Frontal cortex (tissue), 4 donors: ENCODE measurements at places on chromosomes 12 and 14. TPM values are rescaled to one million over a fixed set of nuclear protein-coding genes. Genes with fewer than 3 reads are reported as not detected.

Gene LYZ
- 4.9 TPM for total RNA-seq

Gene EGLN3
- total RNA-seq = 9.0 TPM

DNA sequence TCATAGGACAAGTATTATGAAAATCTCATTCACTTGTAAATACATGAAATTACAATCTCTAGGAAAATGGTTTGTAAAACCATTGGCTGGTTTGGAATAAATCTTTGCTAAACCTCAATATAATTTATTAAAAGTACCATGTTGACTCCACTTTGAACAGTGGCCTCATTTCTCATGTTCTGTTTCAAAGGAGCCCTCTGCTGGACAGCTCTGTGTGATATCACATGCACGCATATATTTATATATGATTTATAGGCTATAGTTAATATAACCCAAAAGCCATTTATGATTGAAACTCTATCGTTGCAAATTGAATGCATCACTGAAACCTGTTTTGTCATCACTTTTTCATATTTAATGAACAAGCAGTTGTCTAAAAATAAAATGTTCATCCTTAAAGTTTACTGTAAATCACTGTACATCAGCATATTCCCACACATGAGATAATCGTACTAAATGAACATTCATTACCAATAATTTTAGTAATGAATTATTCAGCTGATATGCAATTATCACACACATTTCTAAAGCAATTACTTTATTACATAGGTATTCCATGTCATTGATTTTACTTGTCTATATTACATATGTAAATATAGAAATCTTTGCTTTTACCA is 493.8 kb downstream of the NPAS3 start:
- DNase-seq = no peak

DNA sequence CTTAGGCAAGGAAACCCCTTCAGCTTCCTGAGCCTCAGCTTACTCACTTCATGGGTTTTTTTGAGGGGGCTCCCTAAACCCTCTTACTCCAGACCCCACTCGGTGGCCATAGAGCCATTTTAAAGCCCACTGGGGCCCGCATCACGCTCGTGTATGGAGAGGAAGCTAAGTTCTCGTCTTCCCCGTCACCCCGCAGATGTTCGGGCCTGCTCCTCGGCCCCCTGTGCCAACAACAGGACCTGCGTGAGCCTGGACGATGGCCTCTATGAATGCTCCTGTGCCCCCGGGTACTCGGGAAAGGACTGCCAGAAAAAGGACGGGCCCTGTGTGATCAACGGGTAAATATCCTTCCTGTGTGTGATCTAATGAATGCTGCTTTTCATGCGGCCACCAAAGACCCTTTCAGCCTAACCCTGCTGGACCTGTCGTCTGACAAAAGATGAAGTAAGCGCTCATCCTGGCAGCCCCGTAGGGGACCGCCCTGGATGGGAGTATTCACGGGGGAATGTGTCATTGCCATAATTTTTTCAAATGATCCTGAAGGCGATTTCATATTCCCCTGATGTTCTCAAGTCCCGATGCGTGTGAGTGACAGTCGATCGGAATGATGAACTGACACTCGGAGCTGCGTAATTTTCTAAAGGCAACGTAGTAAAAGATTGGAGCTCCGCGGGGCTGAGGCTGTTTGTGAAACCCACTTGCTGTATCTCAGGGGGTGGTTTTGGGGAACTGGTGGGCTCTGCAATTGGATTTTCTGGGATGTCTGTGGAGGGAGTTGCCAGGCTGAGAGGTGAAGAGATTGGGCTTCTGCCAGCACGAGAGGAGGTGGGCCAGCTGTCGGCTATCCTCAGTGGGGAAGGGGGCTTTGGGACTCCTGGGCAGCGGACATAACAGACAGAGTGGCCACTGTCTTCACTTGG is 5.4 kb downstream of the DLK1 start:
- no peak for DNase-seq

DNA sequence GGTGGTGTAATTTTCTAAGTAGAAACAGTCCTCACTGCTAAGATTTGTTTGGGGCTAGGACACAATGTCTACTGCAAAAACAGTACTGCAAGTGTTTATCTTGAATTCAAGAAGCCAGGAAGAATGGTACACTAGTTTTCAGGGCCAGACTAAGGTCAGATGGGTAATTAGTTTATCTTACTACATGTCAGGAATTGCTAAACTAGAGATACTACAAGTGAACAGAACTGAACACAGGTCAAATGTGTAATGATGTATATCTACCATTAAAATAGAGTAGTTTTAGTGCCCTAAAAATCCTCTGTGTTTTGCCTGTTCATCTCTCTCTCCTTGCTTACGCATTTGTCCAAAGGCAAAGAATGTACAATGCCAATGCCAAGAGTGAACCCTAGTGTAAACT is 2.3 kb upstream of the RPL41 start:
- DNase-seq = no peak

DNA sequence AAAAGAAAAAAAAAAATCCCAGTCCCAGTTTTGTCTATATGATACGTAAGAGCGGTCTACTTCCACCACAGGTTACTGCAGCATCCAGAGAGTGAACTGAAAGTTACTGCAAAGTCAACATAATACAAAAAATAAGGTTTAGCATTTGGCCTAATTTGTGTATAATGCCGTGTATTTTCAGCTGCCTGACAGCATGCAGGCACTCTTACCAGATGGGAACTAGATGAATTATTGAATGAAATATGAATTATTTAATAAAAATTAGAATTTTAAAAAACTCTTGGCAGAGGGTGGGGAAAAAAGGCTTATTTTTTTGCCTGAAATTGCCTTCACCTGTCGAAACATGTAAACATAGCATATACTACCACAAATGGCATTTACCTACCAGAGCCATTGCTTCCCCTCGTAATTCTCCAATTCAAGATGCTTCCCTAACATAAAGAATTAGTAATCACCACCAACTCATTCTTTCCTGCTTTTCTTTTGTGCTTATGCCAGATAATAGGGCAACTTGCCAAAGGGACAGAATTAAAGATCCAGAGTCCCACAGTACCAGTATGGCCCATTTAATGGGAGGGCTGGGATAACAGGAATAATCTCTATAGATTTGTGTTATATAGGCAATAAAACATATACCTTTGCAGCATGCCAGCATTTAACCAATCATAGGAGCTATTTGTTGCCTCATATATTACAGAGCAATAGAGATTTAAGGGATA is 31.1 kb downstream of the ATF7 start:
- no peak for DNase-seq

- no peak for DNase-seq
Observed at GRCh38 chr12:38151991-38152700, 164.4 kb upstream of the ALG10B start.

DNA sequence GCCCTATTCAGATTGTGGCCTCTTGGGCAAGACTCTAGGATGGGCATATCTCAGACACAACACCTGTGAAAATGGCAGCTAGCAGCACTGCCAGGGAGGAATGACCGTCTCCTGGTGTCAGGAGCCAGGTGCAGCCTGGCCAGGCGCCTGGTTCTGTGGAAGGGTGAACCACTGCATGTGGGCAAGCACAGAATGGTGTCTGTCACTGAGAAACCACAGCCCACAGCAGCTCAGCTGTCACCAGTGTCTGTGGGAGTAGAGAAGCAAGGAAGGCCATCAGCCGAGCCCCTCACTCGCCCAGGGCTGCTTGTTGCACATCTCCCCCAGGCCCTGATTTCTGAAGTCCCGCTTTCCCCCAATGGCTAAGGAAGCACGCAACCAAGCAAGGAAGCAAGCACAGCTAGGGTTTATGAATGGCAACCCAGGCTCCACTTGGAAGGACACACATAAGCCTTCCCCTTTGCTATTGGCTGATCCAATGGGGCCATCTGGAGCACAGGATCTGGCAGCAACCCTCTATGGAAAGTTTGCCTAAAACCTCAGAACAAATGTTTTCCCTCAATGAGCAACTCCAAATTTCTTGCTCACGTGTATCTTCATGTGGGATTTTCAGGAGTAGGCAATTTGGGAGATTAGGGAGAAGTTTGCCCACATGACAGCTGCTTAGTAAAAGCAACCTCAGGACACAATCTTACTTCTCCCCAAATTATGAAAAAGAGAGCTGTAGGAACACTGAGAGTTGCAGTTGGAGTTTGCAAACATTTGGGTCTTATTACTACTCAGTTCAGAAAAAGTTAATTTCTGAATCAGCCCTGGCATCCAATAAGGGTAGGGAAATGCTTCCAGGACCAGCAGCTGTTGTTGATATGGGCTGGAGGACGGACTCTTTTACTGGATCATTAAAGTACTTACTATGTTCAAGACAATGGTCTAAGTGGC is 44.7 kb downstream of the GPHB5 start:
- DNase-seq = no peak

DNA sequence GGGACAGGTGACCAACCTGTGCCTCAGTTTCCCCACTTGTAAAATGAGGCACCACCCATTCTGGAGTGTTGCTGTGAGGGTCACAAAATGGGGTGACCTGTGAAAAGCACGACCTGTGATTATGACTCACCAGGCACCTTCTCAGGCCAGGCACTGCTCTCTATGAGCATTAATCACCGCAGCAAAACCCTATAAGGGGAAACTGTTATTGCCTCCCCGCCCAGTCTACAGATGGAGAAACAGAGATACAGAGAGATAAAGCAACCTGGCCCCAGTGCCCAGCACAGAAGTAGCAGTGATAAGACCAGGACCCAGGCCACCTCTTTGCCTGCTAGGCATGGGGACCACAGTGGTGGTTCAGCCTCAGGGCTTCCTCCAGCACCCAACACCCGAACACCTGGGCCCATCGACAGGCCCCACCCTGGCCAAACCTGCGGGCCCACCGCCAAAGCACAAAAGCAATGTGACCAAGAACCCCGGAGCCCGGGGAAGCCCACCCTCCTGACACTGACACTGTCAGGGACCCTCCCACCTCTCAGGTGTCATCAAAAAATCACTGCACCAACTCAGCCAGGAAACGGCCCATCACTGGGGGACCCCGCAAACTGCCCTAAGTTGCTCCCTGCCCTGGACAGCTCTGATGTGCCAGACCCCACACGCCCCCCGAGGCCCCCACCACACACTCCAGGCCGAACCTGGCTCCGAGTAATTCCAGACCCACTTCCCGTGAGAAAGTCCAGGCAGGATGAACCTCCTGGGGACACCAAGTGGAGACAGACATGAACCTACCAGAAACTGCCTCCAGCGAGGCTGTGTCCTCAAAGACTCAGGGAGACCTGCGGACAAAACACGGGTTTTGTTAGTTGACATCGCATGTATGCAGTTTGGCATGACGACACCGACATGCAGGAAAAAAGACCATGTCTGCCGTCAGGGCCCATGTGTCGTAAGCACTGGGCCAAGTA is 32.4 kb downstream of the NCOR2 start:
- no peak for DNase-seq

DNA sequence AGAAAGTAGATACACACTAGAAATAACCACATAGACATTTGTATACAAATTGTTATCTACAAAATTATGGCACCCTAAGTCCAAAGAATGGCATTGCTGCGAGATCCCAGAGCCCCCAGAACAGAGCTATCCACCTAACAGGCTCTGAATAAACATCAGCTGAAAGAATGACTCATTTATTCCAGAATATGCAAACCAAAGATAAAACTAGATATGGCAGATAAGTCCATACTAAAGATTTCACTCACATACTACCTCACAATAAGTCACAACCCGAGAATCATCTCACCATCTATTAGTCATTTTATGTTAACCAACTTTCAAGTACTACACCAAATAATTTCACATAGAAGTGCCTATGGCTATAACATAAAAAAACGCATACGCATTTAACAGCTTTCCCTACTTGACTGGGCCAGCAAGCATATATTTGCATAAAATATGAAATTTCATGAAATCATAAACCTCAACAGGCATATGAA is 5.6 kb downstream of the CNIH1 start:
- no peak for DNase-seq

- DNase-seq = no peak
Observed at GRCh38 chr12:19421503-19422282, 17.6 kb upstream of the AEBP2 start.

DNA sequence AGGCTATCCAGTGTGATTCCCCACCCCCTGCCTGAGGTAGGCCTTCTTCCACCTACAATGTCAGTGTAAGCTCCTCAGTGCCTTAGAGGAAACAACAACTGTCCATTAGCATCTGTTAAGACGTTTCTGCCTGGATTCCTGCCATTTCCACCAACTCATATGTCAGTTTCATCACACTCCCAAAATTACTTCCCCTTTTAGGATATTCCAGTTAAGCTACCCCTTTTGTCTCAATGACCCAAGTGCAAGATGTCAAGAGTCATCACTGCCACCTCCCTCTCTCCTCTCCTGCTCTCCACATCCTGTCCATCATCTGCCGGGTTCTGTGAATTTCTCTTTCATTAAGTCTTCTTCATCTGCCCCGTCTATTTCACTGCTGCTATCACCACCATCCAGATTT is 189.4 kb downstream of the DPF3 start:
- no peak for DNase-seq

DNA sequence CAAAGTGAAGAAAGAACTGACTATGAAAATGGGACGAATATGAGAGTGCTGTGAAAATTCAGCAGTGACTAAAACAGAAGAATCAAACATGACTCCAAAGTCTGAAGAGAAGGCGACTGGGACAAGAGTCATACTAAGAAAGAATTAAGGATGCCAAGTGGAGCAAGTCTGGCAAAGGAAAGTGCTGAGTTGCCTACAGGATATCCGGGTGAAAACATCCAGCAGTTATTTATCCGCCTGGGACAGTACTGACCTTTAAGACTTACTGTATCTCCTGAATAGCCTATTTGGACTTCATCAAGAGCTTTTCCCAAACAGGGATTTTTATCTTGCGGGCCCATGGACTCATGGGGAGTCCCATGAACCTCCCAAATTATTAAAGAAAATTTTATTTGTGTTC is 41.1 kb downstream of the KICS2 start:
- DNase-seq = no peak
